Activated CD4-positive, alpha-beta T cell treated with anti-CD3 and anti-CD28 coated beads for 24 hours (primary cell): ENCODE measurements at places on chromosomes 4 and X.

GRCh38 chrX:916230-916599 lies 285.6 kb downstream of the SHOX start:
- no peak for DNase-seq

DNA sequence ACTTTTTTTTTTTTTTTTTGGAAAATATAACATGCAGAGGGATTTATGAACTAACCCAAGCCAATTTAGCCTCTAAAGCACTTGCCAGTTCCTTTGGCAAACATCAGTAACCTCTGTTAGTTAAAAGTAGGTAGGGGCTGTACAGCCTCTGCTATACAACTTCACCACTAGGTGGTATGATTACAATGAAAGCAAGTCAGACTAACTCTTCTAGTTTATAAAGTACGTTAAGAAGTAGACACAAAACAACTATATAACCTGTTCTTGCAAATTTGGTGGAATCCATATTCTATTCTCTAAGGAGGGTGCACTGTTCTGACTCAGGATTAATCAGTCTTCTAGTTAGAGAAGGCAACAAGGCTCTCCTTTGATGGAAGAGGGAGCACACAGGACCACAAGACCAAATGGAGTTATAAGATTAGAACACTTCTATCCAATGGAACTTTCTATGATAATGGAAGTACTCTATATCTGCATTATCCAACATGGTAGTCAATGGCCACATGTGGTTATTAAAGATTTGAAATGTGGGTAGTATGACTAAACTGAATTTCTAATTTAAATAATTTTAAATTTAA lies 12.8 kb downstream of the AIMP1 start:
- no peak for DNase-seq

DNA sequence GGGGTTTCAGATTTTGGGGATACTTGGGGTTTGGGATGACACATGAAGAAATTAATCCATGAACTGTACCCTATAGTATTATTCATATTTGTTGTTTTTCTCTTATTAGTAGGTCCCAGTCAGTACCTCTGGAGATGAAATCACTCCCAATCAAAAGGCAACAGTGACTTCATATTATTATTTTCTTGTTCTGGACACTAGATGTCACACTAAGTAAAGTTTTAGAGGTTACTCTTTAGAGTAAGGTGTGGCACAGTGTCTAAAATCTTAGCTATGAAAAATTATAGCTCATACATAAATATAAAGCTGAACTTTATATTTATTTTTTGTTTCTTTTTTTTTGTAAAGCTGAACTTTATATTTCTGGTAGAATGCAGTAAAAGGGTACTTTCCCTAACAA lies 35.1 kb downstream of the FAM114A1 start:
- no peak for DNase-seq

- peak; percentile 7 for DNase-seq
Observed at GRCh38 chrX:132737743-132738142, 220.7 kb downstream of the HS6ST2 start.

GRCh38 chr4:44927399-44928380 lies 201.3 kb upstream of the GNPDA2 start:
- DNase-seq, result no peak
